Uterus (tissue), 4 donors: ENCODE measurements at places on chromosomes 6 and 20. TPM values are rescaled to one million over a fixed set of nuclear protein-coding genes. Genes with fewer than 3 reads are reported as not detected.

GRCh38 chr6:168785720-168786511 lies 344.9 kb downstream of the SMOC2 start:
- no peak for DNase-seq

GRCh38 chr20:19375395-19375794 lies 163.0 kb downstream of the SLC24A3 start:
- no peak for DNase-seq

The MYBL2 gene
- total RNA-seq = 5.2 TPM

DNA sequence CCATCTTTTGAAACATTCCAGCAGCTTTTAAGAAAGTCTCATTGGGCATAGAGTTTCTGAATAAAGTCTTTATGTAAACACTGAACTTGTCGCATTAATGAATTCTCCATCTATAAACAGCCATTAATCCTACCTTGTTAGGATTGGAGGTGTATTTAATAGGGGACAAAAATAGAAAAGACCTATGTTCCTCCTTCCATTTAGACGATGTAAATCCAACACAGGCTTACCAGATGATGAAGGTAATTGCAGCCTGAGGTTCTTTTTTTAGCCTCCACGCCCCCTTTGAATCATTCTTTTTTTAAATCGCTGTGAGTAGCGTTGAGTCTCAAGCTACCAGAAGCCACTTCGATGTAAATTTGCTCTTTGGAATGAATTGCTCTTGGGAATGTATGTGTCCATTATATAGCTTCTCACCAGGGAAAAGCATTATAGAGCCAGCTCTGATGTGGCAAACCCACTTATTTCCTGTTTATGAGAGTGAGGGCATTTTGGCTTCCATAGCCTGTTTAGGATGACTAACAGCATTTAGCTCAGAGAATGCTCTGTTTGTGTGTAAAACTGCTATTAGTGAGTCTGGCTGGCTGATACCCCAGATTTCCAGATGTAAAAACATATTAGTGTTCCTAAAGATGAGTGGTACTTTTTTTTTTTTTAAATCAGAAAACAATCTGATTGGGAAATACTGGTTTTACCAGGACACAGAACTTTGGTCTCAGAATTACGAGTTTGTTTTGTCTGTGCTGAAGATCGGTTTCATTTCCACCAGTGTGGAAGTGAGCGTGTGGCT lies 74.9 kb upstream of the CLDN20 start:
- no peak for DNase-seq

The NDUFAF4 gene
- total RNA-seq = 33.5 TPM

GRCh38 chr6:15447546-15448267 lies 201.8 kb downstream of the JARID2 start:
- DNase-seq = no peak
